ENCODE measurements at places on chromosomes 6 and 20.

GRCh38 chr6:89862698-89863097, 31.6 kb upstream of the GJA10 start:
- no peak overlapping the region for H3K4me3 ChIP-seq
- H3K4me1 ChIP-seq = no peaks in the 10 kb centered on the region
- no peak overlapping the region for H3K27ac ChIP-seq
- H3K36me3 ChIP-seq = no peaks in the 10 kb centered on the region

DNA sequence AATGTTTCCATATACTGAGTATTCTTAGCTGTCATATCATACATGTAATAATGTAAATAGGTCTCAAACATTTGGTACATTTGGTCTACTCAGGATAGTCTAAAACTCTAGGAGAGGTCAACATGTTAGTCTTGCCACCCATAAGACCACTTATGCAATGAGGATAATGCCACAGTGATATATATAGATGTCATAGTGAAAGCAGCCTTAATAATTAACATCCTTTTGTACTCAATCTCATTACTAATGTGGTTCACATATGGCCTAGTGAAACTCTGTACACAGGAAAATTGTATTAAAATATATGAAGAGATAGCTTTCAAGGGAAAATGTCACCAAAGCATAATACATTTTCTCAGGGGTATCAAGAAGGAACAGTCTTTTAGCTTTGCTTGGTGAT, 577.9 kb downstream of the TFAP2B start:
- no peak overlapping the region for H3K27ac ChIP-seq
- H3K27me3 ChIP-seq = no peaks in the 10 kb centered on the region
- no peak overlapping the region for H3K4me3 ChIP-seq
- no peaks in the 10 kb centered on the region for H3K36me3 ChIP-seq
- H3K4me1 ChIP-seq = no peaks in the 10 kb centered on the region

DNA sequence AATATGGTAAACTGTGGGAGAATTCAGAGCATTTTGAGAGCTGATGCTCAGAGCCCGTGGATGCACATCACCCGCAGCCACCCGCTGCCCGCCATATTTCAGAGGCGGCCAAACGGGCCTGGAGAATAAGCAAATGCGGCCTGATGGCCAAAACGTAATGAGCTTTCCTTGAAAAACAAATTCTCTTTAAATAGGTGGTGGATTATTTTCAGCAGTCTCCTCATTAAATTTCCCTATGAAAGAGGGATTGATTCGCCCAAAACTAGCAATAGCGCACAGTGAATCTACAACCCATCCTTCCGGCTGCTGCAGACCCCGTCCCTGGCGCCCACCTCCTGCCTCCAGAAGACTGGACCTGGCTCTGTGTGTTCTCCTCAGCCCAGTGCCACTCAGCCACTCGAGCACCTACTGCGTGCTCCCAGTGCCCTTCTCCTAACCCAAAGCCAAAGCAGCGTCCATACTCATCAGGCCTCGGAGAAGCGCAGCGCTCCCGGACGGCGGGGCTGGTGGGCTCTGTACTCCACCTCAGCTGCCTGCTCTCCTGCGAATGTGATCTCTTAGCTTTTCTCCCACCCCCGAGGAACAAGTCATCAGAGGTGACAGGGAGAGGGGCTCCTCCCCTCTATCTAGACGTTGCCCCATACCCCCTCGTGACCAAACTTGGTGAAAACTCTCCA, 224.8 kb downstream of the TAF4 start:
- H3K4me1 ChIP-seq = no peaks in the 10 kb centered on the region
- no peaks in the 10 kb centered on the region for H3K36me3 ChIP-seq
- no peaks in the 10 kb centered on the region for H3K27me3 ChIP-seq

- no peaks in the 10 kb centered on the region for H3K27me3 ChIP-seq
- peaks cover 2% of the 10 kb centered on the region for H3K4me1 ChIP-seq
- H3K36me3 ChIP-seq = peaks cover 19% of the 10 kb centered on the region
- H3K4me3 ChIP-seq = no peak overlapping the region
- no peak overlapping the region for H3K27ac ChIP-seq
These were observed 60.2 kb downstream of the SCML4 start for GRCh38 chr6:107763946-107764345.

DNA sequence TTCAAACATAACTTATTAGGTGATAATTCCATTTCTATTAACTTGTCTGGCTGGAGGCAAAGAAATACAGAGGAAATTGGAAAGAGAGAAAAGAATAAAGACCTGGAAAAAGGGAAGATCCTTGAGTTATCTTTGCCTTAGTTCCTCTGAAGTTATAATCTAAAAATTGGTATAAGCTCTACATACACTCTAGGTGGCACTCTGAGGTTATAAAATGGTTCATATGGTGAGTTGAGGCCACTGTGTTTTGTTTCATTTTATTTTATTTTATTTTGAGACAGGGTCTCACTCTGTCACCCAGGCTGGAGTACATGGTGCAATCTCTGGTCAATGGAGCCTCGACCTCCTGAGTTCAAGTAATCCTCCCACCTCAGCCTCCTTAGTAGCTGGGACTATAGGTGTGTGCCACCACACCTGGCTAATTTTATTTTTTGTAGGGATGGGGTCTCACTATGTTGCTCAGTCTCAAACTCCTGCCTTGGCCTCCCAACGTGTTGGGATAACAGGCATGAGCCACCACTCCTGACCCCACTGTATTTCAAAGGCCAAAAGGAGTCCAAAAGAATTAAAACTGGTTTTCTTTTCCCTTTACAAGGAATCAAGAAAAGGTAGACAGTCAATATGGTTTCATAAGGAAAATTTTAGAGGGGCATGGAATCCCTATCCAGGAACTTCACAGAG, 19.4 kb downstream of the GPX6 start:
- H3K27me3 ChIP-seq = no peaks in the 10 kb centered on the region
- no peaks in the 10 kb centered on the region for H3K36me3 ChIP-seq
- H3K4me1 ChIP-seq = no peaks in the 10 kb centered on the region
- no peak overlapping the region for H3K27ac ChIP-seq
- DNase-seq = no peak

GRCh38 chr20:57216669-57217068, 49.8 kb downstream of the BMP7 start:
- no peaks in the 10 kb centered on the region for H3K27me3 ChIP-seq
- H3K27ac ChIP-seq = no peak overlapping the region
- no peaks in the 10 kb centered on the region for H3K36me3 ChIP-seq
- no peak for DNase-seq
- no peak overlapping the region for H3K4me3 ChIP-seq

- no peaks in the 10 kb centered on the region for H3K4me1 ChIP-seq
- no peaks in the 10 kb centered on the region for H3K27me3 ChIP-seq
- peaks cover 13% of the 10 kb centered on the region for H3K36me3 ChIP-seq
- no peak overlapping the region for H3K27ac ChIP-seq
- no peak for DNase-seq
- no peak overlapping the region for H3K4me3 ChIP-seq
These were observed 24.7 kb downstream of the SRPK1 start for GRCh38 chr6:35896228-35896627.

DNA sequence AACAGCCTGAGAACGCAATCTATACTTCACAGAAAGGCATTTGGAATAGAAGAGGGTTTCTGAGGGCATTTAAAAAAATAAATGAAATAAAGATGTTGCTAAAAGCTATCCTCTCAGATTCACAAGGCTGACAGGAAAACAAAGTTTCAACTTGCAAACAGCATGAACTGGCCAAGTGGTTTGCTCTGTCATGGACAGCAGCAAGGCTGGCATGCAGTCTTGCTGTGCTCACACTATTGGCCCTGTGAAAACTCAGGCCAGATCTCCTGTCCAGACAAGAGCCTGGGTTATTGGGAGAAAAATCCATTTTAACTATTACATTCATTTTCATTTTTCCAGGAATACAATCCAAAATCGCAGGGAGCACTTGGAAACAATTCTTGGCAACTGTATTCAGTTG, 506.2 kb upstream of the SLC35B3 start:
- H3K4me1 ChIP-seq = no peaks in the 10 kb centered on the region
- H3K4me3 ChIP-seq = no peak overlapping the region
- H3K27ac ChIP-seq = no peak overlapping the region

DNA sequence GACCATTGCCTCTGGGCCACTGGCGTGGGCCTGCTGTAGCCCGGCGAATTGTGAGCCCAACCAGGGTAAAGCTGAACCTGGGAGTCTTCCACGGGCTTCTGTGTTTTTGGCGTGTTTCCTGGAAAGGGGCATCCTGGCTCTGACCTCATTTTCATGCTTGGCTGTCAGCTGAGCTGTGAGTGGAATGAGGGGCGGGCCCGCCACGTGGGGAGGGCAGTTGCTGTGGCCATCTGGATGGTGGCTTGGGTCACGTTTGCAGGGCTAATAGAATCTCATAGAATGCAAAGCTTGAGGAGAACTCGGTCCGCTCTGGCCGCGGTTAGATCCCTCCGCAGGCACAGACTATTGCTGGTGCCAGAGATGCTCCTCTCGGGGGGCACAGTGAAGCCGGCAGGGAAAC, 263.0 kb downstream of the SMOC2 start:
- H3K4me3 ChIP-seq = no peak overlapping the region
- no peak overlapping the region for H3K27ac ChIP-seq
- H3K4me1 ChIP-seq = no peaks in the 10 kb centered on the region
- DNase-seq = no peak
- no peaks in the 10 kb centered on the region for H3K27me3 ChIP-seq
- H3K36me3 ChIP-seq = no peaks in the 10 kb centered on the region
